ENCODE measurements at places on chromosomes 7 and 10.

- DNase-seq: no peak
Observed at GRCh38 chr10:90313576-90314325, 544.1 kb downstream of the HTR7 start.

DNA sequence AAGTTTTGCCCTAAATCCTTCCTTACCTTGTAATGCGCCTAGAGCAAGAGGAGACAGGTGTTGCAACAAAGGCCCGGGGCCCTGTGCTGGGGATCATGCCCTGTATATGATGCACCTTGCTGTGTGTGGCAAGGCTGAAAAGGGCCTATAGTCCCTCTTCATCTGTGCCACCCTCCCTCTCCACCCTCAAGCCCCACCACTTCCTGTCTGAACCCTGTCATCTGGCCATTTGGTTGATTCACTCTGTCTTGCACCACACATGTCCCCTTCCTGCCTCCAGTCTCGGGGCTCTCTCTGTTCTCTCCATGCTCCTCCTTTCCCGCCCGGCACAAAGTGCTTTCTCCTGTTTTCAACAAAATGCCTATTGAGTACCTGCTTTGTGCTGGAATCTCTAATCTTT lies 11.5 kb upstream of the MALSU1 start:
- no peak for DNase-seq

GRCh38 chr7:6479067-6479466 lies 31.3 kb upstream of the DAGLB start:
- DNase-seq: no peak

- DNase-seq: no peak
Observed at GRCh38 chr7:139452958-139453672, 30.4 kb downstream of the KLRG2 start.

DNA sequence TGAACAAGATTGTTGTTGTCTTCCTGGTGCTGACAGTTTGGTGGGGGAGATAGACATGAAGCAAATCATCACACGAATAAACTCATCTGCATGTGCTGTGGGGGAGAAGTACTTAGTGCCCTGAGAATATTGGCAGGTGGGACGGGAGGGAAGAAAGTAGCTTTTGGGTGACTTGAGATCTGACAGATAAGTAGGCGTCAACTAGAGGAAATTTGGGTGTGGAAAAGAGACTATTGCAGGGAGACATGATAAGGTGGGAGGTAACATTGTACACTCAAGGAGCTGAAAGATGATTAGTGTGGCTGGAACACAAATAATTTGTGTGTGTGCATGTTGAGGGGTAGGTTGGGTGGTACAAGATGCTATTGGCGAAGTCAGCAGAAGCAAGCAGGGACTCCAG lies 30.1 kb downstream of the CNNM2 start:
- no peak for DNase-seq

Measured in activated CD4-positive, alpha-beta T cell treated with anti-CD3 and anti-CD28 coated beads, Interleukin-2, amount 50 U/mL, for 4 hours (primary cell).